ENCODE measurements at places on chromosomes 12 and 14. TPM values are rescaled to one million over a fixed set of nuclear protein-coding genes. Genes with fewer than 3 reads are reported as not detected.

Gene ITGA5
- total RNA-seq: 32.1 TPM

Gene GRIP1
- 3.2 TPM for total RNA-seq

Gene EPYC
- total RNA-seq: not detected

Gene TMPRSS12
- total RNA-seq: not detected

Gene IPO4
- 145 TPM for total RNA-seq

- H3K36me3 ChIP-seq: peaks cover 4% of the 10 kb centered on the region
- no peak overlapping the region for H3K4me3 ChIP-seq
Measured at GRCh38 chr12:115998794-115999478, 278.6 kb downstream of the MED13L start.

GRCh38 chr14:41289025-41289424 is 317.7 kb upstream of the LRFN5 start:
- H3K4me1 ChIP-seq: no peaks in the 10 kb centered on the region
- H3K4me3 ChIP-seq: no peak overlapping the region
- H3K36me3 ChIP-seq: peaks cover 5% of the 10 kb centered on the region
- no peak for DNase-seq

DNA sequence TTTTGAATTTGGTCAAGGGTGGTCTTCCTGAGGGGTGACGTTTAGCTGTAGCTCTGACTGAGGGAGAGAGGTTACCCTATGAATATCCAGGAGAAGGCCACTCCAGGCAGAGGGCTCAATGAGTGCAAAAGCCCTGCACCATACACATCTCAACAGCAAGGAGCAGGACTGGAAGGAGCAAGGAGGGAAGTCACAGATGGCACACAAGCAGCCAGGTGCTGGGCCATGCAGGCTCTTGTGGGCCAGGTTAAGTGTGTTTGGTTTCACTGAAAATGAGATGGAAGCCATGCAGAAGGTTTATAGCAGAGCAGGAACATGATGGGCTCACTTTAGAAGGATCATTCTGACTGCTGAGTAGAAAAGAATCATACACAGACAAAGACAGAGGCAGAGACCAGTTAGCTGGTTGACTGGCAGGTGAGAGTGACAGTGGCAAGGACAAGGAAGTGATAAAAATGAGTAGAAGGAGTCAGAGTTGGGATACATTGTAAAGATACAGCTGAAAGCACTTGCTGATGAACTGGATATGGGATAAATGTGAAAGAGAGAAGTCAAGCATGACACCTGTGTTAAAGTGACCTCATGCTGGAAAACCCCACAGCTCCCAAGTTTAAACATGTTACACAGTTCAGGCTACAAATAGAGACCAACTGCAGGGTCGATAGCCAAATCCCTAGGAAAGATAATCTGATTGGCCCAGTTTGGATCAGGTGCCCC is 81.2 kb downstream of the PRKD1 start:
- DNase-seq: no peak
- no peak overlapping the region for H3K4me3 ChIP-seq
- H3K27ac ChIP-seq: no peak overlapping the region
- H3K27me3 ChIP-seq: no peaks in the 10 kb centered on the region

GRCh38 chr14:99884834-99885648 is 91.8 kb downstream of the EML1 start:
- H3K4me1 ChIP-seq: no peaks in the 10 kb centered on the region
- no peak overlapping the region for H3K27ac ChIP-seq
- H3K27me3 ChIP-seq: peaks cover 16% of the 10 kb centered on the region
- no peaks in the 10 kb centered on the region for H3K36me3 ChIP-seq
- DNase-seq: no peak
- H3K4me3 ChIP-seq: no peak overlapping the region

GRCh38 chr12:110174373-110174996 is 50.3 kb downstream of the IFT81 start:
- no peak overlapping the region for H3K27ac ChIP-seq
- no peak for DNase-seq
- no peaks in the 10 kb centered on the region for H3K27me3 ChIP-seq
- H3K36me3 ChIP-seq: no peaks in the 10 kb centered on the region

DNA sequence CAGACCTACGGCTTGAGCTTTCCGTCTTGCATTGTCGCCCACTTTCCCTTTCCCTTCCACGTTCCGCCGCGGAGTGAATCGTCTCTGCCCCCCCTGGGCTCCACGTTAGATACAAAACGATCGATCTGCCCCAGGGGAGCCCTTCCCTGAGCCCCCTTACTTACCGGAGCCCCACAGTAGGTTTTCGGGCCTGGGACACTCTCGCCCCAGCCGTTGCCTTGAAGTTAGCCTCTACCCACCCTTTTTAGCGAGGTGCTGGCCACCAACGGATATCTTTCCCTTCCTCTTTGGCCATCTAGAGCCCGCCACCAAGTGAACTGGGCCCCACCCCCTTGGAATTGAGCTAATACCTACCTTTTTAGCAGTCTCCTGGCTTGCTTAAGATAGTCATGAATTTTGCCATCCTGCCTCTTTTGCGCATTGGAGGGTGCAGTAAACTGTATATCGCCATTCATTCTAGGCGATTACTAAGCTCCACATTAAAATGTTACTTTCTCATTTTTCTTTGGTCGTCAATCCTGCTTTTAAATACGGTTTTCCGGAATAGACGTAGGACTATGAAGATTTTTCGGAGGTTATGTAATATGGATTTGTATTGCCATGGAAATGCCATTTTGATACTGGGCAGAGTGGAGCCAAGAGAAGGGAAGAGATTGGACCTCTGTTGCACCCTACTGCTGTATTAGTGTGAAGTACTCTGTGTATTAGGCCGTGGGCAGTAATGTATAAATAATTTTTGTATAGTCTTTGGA is 764 bp downstream of the RBM25 start:
- no peak overlapping the region for H3K4me3 ChIP-seq
- H3K36me3 ChIP-seq: peaks cover 13% of the 10 kb centered on the region
- DNase-seq: no peak
- H3K4me1 ChIP-seq: peaks cover 18% of the 10 kb centered on the region
- no peak overlapping the region for H3K27ac ChIP-seq
- no peaks in the 10 kb centered on the region for H3K27me3 ChIP-seq

DNA sequence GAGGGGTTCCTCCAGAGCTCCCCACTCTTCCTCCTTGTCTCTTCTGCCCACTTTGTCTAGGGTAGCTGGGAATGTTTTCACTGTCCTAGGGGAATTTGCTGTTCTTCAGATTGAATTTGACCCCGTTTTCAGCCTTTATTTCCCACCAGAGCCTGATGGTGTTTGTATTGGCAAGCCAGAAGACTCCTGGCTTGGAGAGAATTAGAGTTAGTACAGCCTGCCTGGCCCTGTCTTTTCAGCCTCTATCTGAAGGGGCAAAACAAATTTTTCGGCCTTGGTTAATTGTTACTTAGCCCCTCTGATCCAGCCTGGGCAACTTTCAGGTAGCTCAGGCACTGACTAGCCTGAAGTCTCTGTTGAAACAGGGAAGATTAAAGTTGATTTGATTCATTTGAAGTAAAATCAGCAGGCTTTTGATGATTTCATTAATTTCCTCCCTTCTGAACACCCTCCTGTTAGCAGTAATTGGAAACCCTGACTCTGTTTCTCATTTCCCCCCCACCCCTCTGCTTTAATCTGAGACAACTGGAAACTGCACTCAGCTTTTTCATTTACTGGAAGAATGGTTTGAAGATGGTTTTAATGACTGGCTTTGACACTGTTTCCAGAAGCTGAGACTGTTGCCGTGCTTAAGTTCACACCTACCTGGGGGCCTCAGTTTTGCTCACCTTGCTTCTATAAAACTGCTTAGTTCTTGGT is 63.3 kb downstream of the SUSD6 start:
- DNase-seq: no peak
- no peaks in the 10 kb centered on the region for H3K27me3 ChIP-seq
- peaks cover 65% of the 10 kb centered on the region for H3K4me1 ChIP-seq
- H3K27ac ChIP-seq: peak overlapping the region; percentile 81
- H3K4me3 ChIP-seq: peak overlapping the region; percentile 73
- no peaks in the 10 kb centered on the region for H3K36me3 ChIP-seq

- no peak overlapping the region for H3K4me3 ChIP-seq
- no peaks in the 10 kb centered on the region for H3K36me3 ChIP-seq
- H3K4me1 ChIP-seq: no peaks in the 10 kb centered on the region
- H3K27ac ChIP-seq: no peak overlapping the region
Measured at GRCh38 chr12:24479131-24479530, 469.8 kb downstream of the BCAT1 start.

DNA sequence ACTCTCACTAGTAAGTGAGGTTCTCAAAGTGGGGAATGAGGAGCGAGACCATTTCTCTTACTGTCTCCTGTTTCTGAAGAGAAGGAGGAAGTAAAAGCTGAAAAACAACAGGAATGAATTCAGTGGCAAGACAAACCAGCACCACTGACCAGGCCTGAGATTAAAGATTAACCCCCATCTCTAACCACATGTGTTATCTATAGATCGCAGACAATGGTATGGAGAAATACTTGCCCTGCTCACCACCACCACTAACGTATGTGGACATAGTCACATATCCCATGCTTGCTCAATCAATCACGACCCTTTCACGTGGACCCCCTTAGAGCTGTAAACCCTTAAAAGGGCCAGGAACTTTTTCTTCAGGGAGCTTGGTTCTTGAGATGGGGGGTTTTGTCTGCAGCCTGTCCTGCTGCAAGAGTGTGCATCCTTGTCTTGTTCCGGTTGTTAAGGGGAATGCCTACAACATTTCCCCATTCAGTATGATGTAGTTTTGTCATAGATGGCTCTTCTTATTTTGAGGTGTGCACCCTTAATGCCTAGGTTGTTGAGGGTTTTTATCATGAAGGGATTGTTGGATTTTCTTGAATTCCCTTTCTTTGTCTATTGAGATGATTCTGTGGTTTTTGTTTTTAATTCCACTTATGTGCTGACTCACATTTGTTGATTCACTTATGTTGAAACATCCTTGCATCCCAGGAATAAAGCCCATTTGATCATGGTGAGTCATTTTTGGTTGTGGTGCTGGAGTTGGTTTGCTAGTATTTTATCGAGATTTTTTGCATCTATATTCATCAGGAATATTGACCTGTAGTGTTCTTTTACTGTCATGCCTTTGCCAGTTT is 698.8 kb upstream of the LMO3 start:
- H3K27ac ChIP-seq: no peak overlapping the region
- H3K4me1 ChIP-seq: no peaks in the 10 kb centered on the region
- peaks cover 14% of the 10 kb centered on the region for H3K36me3 ChIP-seq

DNA sequence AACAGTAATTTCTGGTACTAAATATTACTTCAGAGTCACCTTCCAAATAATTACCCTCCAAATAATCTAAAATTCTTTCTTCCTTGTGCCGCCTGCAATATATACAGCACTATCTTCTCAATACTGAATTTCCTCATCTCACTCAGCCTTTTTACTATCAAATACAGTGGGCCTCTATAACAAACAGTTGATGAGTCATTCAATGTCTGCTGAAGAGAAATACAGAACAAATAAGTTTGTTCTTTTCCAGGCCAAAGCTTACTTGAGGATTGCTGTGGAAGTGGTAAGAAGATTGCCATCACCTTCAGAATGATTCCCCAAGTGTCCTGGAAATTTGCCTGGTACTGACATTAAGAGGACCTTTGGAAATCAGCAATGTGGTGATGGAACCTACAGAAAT is 218.2 kb upstream of the ARHGAP5 start:
- DNase-seq: no peak
- H3K36me3 ChIP-seq: peaks cover 18% of the 10 kb centered on the region
- H3K27ac ChIP-seq: no peak overlapping the region
- H3K4me3 ChIP-seq: no peak overlapping the region
- H3K27me3 ChIP-seq: no peaks in the 10 kb centered on the region

DNA sequence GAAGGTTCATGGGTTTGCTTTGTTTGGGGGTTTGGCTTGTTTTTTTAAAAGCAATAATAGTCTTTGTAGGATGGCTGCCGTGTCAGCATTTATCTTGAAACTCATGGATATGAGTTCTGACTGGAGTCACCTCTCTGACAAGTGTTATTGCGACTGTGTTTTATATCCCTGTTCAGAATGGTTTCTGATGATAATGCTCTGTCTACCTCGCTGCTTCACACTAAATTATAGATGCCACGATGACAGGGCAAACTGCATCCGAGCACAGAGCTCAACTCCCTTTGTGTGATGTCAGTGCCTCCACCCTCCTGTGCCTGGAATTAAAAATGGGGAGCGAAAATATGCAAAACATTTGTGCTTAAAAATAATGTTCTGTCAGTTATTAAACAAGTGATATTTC is 250.8 kb downstream of the EGLN3 start:
- no peaks in the 10 kb centered on the region for H3K27me3 ChIP-seq
- no peaks in the 10 kb centered on the region for H3K4me1 ChIP-seq
- no peak overlapping the region for H3K4me3 ChIP-seq
- H3K36me3 ChIP-seq: no peaks in the 10 kb centered on the region

DNA sequence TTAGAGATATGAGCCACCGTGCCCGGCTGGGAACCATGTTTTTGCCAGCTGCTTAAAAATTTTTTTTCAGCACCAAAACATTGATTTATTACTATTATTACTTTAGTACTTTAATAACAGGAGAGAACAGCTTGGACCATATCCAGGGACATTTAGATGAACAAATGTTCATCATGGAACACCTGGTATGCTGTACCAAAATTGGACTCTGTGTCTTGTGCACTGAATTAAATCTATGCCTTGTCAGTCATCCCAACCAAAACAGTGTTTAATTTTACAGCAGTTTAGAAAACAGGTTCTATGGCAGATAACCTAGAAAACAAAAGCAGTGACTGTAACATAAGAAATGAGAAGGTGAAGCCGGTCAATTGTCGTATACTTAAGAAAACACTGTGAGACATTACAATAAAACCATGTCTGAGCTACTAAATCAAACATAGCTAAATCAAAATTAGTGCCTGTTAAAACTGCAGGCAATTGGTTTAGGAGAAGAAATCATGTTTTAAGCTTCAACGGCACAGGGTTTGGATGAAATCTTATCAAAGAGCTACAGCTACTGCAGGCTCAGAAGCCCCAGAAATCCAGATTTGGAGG is 58.2 kb upstream of the PYGL start:
- no peak for DNase-seq
- H3K27ac ChIP-seq: no peak overlapping the region
- no peaks in the 10 kb centered on the region for H3K4me1 ChIP-seq
- no peaks in the 10 kb centered on the region for H3K36me3 ChIP-seq

DNA sequence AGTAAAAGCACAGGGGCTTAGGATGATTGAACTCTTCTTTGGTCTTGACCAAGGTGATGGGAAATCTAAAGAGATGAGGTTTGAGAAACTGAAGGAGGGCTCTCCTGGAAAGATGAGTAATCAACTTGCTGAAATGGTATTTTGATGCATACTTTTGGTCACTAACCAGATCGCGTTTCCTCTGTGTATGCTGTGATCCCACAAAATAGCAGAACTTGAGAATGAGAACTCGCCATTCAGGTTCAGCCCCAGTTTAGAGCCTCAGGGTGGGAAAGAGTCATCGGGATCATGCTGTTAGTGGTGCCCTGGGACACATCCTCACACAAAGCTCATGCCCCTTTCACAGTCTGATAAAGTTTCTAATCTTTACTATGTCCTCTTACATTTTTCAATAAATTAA is 488.8 kb downstream of the ETNK1 start:
- no peaks in the 10 kb centered on the region for H3K27me3 ChIP-seq
- H3K4me1 ChIP-seq: no peaks in the 10 kb centered on the region
- DNase-seq: no peak
- H3K27ac ChIP-seq: no peak overlapping the region
